ENCODE measurements at places on chromosomes 7 and 10.

- no peak for DNase-seq
Observed at GRCh38 chr7:148434181-148434757, 156.3 kb upstream of the C7orf33 start.

- peak; percentile 3 for DNase-seq
Observed at GRCh38 chr7:50359258-50359994, 54.9 kb downstream of the IKZF1 start.

DNA sequence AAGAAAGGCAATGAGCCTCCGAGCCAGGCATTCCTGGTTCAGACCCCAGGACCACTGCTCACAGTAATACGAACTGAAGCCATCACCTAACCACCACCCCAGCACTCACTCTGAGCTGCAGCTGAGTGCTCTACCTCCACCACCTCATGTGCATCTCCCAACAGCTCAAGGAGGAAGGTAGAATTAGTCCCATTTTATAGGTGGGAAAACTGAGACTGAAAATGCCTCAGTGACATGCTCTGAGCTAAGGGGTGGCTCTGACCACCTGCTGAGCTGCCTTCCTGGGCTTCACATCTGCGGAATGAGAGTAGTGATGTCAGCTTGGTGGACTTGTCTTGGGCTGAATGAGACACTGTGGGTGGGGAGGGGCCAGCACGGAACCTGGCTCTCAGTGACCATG lies 159.7 kb upstream of the UNC5B start:
- no peak for DNase-seq

DNA sequence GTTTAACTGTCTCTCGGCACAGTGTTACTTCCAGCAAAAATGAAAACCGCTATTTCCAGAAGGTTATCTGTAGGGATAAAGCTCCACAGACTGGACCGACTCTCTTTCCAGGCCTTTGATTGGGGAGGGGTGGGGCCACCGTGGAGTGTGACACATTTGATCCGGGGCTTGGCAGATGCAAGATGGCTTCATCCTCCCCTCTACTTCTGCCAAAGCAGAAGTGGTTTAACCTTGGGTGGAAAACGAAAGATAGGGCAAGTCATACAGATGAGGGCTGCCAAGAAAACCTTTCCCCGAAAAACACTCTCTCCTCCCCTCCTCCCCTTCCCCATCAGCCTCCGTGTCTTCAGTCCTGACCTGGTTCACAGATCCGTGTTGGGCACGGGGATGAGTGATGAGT lies 139.7 kb upstream of the SH2B2 start:
- DNase-seq: no peak

DNA sequence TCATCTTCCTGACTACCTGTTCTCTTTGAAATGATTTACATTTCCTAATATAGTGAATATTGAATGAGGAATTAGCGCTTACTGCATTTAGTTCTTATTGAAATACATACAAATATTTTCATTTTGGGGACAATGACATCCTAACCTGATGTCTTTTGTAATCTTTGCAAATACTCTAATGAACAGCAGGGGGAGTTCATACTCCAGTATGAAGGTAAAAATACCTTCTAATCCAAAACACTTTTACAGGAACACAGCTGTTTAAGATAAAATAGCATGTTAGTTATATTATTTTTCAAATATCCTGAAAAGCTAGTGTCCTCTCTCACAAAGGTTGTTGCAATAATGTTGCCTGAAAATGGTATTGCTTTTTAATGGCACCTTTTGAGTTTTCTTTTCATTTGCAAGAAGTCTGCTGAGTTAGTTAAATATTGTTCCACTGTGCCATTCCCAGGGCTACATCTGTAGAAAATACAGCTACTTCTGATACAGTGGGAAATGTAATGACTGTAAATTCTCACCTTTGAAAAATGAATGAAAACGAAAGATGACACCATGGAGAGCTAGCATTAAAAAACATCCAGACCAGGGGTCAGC lies 400.0 kb downstream of the PHF14 start:
- DNase-seq: peak; percentile 17

- no peak for DNase-seq
Observed at GRCh38 chr7:97015279-97015678, 9.4 kb downstream of the DLX5 start.

- DNase-seq: no peak
Observed at GRCh38 chr10:117830787-117831212, 215.9 kb downstream of the RAB11FIP2 start.

- DNase-seq: no peak
Observed at GRCh38 chr10:131762789-131763696, 137.8 kb upstream of the PPP2R2D start.

Data from mesenchymal stem cell (in vitro differentiated cells and primary cell).